ENCODE measurements at places on chromosomes 7 and 10.

DNA sequence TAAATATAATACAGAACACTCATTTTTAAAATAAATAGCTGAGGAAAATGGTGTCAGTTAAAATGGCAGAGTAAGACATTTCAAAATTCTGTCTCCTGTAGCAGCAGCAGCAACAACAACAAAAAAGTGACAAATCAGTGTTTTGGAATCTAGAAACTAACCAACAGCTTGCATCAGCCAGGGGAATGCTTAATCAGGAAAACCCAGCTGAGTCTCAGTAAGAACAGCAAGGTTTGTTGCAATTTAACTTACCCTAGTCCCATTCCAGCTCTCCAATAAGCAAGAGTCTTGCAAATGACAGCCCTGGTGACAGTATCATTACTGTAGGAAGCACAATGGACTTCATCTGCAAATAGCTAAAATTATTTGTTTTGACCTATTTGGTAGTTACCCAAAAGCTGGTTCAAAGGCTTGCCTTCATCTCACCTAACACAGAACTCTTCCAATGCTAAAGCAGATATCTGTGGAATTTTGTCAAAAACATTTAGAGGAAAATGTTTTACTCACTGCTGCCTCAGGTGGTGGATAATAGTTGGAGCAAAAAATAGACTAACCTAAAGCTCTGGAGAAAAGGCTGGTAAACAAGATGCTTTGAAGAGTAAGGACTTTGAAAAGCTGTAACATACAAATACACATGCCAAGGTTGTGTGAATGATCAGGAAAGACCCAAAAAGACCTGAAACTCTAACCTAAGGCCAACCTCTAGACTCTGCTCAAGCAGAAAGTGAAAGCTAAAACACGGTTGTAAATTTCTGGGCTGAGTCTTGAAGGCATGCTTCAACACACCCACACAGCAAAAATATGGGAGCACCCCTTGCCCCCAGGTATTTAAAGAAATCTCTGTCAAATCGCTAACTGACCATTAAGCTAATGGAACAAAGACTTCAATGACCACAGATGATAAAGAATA lies 9.9 kb upstream of the ARHGAP22 start:
- DNase-seq = no peak

DNA sequence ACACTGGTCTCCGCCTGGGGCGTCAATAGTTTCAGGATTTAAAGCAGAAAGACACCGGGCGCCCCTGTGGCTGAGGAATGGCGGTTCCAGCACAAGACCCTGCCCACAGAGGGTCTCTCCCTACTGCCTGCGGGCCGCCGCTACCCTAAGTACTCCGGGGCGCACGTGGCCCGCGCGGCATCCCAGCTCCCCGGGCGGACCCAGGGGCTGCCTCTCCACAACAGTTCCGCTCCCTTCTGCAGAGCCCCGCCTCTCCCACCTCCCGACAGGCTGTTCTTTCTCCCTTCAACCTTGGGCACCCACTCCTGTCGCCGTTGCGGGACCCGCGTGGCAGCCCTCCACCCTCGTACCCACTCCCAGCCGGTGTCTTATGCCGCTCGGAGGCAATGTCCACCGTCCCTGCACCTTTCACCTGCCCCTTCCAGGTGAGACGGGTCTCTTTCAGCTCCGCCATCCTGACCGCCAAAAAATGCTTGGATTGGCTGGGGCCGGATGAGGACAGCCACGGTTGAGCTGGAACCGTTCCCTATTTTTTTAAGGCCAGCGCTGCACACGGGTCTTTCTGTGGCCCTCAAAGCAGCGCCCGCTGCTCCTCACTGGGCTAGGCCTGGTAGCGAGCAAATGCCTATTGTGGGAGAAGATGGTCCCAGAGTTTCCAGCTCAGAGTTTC lies 1.6 kb upstream of the NKX2-3 start:
- no peak for DNase-seq

DNA sequence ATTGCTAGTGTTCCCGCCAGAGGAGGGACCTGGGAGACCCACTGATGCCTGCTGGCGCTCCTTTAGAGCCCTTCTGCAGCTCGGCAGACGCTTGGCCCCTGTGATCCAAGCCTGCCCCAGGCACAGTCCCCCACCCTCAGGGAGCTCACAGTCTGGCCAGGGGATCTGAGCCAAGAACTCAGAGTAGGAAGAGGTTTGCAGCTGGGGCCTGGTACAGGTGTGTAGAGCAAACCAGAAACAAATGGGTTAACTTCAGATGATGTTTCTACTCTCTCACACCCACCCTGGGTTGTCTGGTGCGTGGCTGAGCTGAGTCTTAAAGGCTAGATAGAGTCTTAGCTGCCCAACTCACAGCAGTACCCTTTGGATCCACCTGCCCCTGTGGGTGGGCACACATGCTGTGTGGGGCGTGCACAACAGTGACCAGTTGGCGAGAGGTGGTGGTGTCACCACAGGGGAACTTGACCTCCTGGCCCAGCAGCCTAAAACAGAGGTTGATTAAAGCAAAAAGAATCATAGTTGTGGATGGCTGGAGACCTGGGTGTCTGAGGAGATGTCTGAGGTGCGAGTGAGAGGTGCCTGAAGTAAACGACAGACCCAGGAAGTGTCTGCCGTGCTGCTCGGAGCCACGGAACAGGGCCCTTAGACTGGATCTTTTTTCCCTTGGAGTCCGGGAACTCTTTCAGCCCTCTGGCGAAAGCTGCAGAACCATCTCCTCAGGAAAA lies 31.2 kb upstream of the SRGN start:
- no peak for DNase-seq

GRCh38 chr10:123550675-123551096 lies 115.5 kb upstream of the GPR26 start:
- DNase-seq = no peak

GRCh38 chr7:101308245-101309085 lies 13.1 kb downstream of the IFT22 start:
- peak; percentile 73 for DNase-seq

Measured in stimulated activated naive CD8-positive, alpha-beta T cell treated with anti-CD3 and anti-CD28 coated beads, Interleukin-15, Interleukin-2, amounts not matched to agents 100 U/mL and 50 U/mL, for 24 hours (primary cell).